Left kidney (tissue), 8 donors: ENCODE measurements at places on chromosomes 1 and 21. TPM values are rescaled to one million over a fixed set of nuclear protein-coding genes. Genes with fewer than 3 reads are reported as not detected.

GRCh38 chr1:227796359-227796915 lies 19.0 kb upstream of the PRSS38 start:
- DNase-seq: no peak

- no peak for DNase-seq
These were observed 355.7 kb downstream of the LTN1 start for GRCh38 chr21:28636752-28637691.

Gene PFKFB2
- polyA plus RNA-seq: 27.3 TPM

DNA sequence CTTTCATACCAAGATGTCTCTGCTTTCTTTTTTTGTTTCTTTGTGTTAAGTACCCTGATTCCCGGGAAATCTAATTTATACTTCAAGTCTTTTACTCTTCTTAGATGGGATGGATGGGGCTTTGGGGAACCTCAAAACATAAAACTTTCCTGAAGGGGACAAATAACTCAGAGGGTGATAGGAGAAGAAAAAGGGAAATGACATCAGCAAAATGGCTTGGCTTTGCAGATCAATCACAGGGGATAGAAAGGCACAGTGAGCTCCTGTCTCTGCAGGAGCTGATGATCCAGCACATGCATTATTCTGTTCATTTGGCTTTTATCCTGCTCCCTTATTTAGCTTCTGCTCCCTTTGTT lies 1.4 kb upstream of the CA14 start:
- peak; percentile 18 for DNase-seq

Gene TM2D1
- 87.8 TPM for polyA plus RNA-seq
